ENCODE measurements at places on chromosomes 2 and 18.

GRCh38 chr2:231378026-231378722 lies 17.3 kb upstream of the B3GNT7 start:
- no peak for DNase-seq

DNA sequence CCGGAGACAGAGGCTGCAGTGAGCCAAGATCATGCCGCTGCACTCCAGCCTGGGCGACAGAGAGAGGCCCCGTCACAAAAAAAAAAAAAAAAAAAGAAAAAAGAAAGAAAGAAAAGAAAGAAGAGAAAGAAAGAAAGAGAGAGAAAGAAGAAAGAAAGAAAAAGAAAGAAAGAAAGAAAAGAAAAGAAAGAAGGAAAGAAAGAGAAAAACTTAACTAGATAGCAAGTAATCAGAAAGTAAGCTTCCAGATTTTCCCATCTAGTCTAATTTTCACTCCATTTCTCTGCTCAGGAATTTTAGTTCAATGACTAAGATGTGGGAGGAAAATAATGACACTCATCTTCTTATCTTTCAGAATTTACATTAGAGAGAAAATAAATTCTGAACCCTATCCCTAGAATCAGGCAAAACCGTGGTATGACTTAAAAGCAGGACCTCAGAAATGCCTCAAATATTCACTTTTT lies 2.4 kb downstream of the GFPT1 start:
- no peak for DNase-seq

GRCh38 chr2:151678849-151679248 lies 55.4 kb downstream of the NEB start:
- DNase-seq, result no peak

DNA sequence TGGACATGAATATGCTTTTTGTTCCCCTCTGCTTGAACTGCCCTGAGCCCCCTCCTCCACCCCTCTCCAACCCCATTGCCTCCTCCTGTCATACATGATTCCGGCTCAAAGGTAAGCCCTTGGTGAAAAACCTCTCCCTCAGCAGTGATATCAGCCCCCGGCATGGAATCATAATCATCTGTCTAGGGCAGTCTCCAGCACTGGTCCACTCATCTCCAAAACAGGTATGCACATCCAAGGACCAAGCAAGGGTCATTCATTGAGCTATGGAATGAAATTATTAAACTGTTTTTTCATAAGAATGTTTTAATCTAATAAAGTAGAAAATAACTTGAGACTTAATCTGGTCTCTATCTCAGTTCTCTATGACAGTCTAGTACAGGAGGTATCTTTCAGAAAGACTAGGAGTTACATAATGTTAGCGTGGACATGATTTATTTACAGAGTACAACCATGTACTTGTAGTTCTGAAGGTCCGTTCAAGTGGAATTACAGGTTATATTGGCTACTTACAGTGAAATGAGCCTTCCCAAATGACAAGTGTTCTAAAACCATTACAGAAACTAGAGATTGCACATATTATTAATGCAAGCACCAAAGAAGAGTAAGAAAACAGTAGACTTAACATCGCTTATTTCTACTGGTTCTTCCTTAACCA lies 75.2 kb downstream of the ACVR1 start:
- DNase-seq, result no peak

- no peak for DNase-seq
Measured at GRCh38 chr2:44097322-44097907, 71.3 kb upstream of the PPM1B start.
